ENCODE measurements at places on chromosomes 12 and 14. TPM values are rescaled to one million over a fixed set of nuclear protein-coding genes. Genes with fewer than 3 reads are reported as not detected.

- no peak for DNase-seq
Measured at GRCh38 chr12:98228683-98229539, 286.5 kb upstream of the TMPO start.

Gene USP44
- 0.06 TPM for polyA plus RNA-seq

DNA sequence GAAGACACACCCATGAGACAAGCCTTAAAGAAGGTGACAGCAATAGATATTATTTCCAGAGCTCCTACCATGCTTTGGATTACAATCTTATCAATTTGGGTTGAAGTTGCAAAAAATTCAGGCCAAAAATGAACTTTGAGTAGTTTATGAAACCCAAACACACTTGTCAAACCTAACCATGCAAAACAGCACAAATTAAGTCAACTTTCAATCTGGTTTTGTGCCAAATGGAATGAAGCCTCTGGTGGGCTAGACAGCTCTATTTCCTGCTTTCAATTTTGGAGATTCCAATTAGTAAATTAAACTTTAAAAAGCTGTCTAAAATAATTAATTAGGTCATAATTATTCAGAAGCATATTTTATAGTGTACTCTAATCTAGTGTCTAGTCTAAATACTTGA, 203.4 kb downstream of the SYT1 start:
- DNase-seq, result no peak

GRCh38 chr12:58860788-58861240, 59.5 kb downstream of the LRIG3 start:
- DNase-seq, result no peak

Gene SLC6A13
- polyA plus RNA-seq, result 5.6 TPM

DNA sequence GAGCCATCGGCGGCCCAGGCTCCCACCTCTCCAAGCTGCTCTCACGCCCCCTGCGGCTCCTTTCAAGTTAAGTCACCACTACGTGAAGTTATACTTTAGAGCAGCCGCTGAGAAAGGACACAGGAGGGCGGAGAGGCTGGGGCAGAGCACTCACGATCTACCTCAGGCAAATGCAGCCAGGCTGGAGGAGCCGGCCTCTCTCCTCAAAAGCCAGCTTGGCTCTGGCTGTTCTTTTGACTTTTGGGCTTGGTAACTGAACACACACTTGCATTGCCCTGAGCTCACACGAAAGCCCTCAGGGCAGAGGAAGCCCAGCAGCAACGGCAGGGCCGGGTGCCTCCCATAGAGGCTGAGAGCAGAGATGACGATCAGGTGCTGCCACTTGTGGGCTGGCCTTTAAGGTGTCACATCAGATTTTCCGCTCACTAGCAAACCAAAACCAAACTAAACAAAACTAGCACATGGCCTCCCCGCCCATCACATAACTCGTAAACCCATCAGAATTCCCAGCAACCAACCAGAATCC, 75.2 kb downstream of the PITPNM2 start:
- DNase-seq, result no peak

Gene KRT81
- not detected for polyA plus RNA-seq

- no peak for DNase-seq
Measured at GRCh38 chr12:132115500-132115899, 28.6 kb downstream of the DDX51 start.

DNA sequence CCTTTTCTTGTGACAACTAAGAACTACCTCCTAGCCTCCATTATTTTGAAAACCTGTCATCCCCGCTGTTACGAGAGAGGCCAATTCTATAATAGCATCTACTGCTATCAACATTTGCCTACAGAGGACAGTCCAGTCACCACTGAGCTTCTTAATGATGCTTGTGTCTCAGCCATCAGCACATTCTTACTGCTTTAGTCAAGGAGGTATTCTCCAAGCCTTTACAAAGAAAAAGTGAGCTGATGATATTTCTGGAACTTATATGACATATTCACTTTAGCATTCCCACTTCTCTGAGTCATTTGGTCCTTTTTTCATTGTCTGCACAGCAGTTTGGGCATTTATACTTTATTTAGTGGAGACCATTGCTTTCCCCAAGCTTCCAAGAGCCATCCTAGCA, 497.7 kb upstream of the RPL10L start:
- DNase-seq, result no peak

Gene KRT4
- not detected for polyA plus RNA-seq

- no peak for DNase-seq
Measured at GRCh38 chr14:91246051-91246852, 1.7 kb upstream of the GPR68 start.

Gene DDX11
- polyA plus RNA-seq, result 5.4 TPM

Gene TAS2R13
- polyA plus RNA-seq, result 0.04 TPM

Gene PLA2G1B
- not detected for polyA plus RNA-seq

DNA sequence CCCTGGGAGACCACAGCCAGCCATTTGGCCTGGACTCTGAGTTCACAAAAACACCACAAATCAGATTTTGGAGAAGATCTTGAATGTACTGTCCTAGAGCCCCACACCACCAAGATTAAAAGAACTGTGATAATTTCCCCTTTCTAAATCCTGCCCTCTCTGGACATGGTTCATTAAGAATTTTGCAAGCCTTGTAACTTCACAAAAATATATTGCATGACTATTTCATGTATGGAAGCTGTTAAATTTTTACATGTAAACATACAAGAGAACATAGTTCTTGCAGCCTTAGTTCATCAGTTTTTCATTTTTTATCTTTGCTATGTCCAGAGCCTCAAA, 97.0 kb downstream of the SCARB1 start:
- DNase-seq, result no peak

GRCh38 chr12:41910578-41911320, 233.9 kb downstream of the GXYLT1 start:
- no peak for DNase-seq

- DNase-seq, result no peak
Measured at GRCh38 chr12:100955139-100955538, 160.6 kb downstream of the ANO4 start.

Gene NXPH4
- 1.8 TPM for polyA plus RNA-seq

Gene RFX4
- not detected for polyA plus RNA-seq

- no peak for DNase-seq
Measured at GRCh38 chr14:62301080-62301479, 538.9 kb downstream of the SNAPC1 start.

Gene TBX3
- polyA plus RNA-seq, result 9.7 TPM

DNA sequence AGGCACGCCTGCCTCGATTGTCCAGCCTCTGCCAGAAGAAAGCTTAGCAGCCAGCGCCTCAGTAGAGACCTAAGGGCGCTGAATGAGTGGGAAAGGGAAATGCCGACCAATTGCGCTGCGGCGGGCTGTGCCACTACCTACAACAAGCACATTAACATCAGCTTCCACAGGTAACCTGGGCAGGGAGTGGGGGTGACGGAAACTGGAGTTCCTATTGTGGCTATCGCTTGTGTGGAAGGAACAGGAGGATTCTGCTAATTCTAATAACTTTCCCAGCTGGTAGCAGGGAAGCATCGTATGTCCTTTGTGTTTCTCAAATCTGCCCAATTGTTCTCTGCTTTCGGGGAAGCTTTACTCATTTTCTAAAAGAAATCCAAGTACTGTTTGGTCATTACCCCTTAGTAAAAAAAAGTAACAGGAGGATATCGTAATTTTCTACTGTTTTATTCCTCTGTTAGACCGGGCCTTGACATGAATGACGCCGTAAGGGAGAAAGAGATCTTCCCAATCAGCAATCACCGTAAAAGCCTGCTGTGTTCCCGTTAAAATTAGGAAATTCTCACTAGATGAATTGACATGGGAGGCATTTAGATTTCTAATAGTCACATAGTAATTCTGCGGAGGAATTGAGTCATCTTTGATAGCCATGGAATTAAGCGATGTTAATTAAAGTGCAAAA, 449 bp downstream of the THAP2 start:
- DNase-seq, result no peak

DNA sequence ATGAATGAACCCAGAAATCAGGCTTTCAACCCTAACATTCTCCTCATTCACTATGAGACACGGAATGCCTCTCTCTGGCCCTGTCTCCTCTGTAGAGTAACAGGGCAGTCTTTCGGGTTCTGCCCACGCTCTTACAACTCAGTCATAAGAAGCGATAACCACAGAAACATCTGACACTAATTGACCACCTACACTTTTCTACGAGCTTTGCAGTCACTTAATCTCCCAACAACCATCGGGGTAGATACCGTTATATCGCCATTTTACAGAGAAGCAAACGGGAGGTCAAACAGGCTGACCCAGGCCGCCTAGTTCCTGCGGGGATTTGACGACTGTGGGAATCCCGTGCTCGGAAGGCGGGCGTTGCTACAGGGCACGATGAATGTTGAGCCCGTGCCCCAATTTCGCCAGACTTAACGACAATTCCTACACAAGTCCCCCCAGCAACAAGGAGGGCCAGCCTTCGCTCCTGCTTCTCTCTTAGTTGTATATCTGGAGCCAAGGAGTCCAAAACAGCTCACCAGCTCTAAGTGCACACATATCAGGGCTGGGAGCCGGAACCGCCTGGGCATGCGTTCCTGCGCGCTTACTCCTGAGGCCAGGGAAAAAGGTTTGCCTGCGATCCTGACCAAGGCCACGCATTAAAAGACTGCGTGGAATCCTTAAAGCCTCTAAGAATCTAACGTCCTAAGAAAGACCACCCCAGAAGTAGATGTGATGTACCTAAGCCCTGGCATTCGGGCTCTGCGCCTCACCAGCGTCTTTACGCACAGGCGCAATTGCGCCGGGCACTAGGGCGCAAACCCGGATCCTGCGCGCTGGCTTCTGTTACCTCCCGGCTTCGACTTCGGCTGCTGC, 38.7 kb upstream of the TBX5 start:
- no peak for DNase-seq

DNA sequence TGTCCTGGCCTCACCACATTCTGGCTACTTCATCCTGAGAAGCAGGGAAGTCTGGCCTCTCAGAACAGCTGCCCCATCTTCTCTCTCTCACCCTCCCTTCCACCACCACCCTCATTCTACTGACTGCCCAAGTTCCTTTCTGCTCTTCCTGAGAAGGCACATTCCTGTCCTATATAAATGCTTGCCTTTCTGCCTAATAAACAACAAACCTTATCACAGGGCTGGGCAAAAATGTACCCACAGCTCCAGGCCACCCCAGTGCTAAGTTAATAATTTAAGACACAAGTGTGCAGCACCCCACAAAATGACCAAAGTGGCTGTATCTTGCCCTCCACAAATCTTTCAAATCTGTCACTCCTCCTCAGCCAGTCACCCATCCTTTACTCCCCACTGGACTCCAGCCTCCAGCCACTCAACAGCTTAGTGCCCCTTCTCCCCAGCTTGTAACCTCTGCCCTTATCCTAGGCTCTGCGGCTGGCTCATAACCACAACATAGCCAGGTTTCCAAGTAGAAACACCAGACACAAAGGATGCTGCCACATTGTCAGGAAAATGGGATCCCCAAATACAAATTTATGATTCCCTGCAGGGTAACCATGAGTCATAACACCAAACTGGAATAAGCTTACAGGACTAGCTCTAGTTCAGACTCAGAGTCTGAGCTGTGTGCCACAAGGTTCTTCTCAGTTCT, 15.0 kb downstream of the OXA1L start:
- DNase-seq, result no peak

DNA sequence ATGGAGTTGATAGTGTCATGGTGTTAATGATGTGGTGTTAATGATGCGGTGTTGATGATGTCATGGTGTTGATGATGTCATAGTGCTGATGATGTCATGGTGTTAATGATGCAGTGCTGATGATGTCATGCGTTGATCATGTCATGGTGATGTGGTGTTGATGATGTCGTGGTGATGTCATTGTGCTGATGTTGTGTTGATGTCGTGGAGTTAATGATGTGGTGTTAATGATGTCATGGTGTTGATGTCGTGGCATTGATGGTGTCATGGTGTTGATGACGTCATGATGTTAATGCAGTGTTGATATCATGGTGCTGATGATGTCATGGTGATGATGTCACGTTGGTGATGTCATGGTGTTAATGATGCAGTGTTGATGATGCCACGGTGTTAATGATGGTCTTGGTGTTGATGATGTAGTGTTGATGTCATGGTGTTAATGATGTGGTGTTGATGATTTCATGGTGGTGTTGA, 49.1 kb upstream of the RIMBP2 start:
- no peak for DNase-seq

- peak; percentile 79 for DNase-seq
Measured at GRCh38 chr12:14257303-14257733, 108.2 kb upstream of the ATF7IP start.

DNA sequence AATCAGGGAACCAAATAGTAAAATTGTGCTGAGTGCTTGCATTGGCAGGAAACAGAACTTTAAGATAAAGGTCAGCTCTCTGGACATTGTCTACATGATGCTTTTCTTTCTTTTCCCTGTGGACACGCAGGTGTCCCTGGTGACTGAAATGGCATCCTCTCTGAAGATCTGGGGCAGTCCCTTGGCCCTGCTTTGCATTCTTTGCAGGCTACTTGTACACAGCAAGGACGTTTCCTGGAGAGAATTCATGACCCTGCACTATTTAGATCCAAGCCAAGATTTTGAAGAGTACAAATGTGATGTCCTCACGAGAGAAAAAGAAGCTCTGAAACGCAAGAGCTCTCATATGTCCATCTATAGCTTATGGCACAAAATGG, 11.3 kb upstream of the EDDM3A start:
- DNase-seq, result no peak

Gene OR10G2
- polyA plus RNA-seq, result not detected

- no peak for DNase-seq
Measured at GRCh38 chr14:20631023-20631879, 10.2 kb downstream of the OR6S1 start.

Gene SLC4A8
- polyA plus RNA-seq, result 0.22 TPM

Gene TMEM52B
- not detected for polyA plus RNA-seq

Gene KRT77
- polyA plus RNA-seq, result not detected

GRCh38 chr14:100738269-100738691, 11.6 kb downstream of the DLK1 start:
- no peak for DNase-seq

Gene ANKS1B
- polyA plus RNA-seq, result 0.58 TPM

Gene MYO1H
- polyA plus RNA-seq, result not detected

Gene AHNAK2
- 3.5 TPM for polyA plus RNA-seq

Gene CERS5
- 51.7 TPM for polyA plus RNA-seq
